ENCODE measurements at places on chromosomes 2 and 18.
A peak's percentile ranks its signal among the peaks of the same experiment; 100 is the strongest.

DNA sequence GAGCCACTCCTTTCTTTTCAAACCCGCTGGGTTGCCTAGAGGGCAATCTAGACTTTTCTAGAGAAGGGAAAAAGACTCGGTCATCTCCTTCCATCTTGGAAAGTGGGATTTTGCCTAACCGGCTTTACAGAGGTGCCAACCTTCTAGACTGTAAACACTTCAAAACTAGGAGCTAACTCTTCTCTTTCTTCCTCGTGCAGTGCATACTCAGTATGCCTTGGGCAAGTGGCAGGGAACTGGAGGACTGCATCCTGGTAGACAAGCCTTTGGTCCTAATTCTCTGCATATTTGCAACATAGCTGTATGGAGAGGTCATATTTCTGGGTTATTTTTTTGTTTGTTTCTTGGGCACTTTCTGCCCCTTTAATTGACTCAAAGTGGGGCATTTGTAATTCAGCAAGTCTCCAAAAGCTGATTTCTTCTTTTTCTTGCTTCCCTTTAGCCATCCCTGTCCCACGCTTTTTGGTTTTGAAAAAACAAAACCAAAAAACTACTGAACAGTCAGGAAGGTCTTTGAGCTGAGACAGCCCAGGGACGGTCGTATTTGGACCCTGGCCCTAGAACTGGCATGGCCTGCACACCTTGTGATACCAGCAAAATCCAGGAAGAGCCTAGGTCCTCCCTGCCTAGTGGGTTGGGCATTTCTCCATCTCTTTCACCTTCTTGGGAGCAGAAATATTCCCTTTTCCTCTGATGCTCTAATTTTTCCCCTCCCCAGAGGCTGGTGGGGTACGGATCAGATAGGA, 5.8 kb upstream of the GATA6 start:
- DNase-seq = no peak

DNA sequence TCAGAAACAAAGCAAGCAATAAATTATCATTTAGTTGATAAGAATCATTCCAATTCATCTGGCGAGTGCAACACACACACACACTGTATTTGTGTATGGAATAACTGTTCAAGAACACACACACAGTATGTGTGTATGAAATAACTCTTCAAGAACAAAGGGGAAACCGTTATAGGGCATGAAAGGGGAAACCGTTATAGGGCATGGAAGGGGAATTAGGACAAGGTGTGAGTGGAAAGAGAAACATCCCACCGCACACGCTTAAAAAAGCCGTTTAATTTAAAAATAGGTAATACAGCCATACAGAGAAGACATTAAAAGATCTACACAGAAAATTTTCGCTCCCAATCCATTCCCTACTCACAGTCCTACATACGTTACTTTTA, 607 bp upstream of the TSN start:
- no peak for DNase-seq

- no peak for DNase-seq
These were observed 93.3 kb upstream of the PAPOLG start for GRCh38 chr2:60662781-60663180.

DNA sequence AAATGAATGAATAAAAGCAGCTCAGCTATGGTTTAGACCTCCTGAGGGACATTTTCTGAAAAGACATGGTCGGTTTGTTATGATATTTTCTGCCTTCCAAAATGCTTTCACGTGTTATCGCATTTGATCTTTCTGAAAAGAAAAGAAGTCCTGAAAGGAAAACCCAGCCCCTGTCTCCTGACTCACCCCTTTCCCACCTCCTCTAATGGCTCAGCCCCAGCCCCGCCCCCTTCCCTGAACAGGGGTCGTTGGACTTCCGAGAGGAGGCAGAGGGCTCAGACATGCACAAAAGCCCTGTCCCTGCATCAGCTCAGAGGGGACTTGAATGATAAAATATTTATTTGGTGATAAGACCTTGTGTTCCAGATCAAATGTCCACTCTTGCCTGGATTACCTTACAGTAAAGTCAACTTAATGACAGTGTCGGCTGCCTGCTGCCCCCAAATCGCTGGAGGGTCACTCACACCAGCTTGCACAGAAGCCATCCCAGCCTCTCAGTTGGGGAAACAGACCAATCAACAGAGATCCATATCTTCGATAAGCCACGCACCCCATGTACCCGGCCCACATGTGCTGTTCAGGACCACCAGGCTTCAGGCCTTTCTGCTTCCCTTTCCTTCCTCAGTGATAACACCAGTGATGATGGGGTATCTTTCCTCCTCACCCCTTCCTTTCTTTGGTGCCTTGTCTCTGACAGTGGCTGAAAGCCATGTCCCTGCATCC, 69.6 kb downstream of the CLHC1 start:
- DNase-seq = no peak

GRCh38 chr18:79259218-79259617, 136.5 kb upstream of the NFATC1 start:
- no peak for DNase-seq

- peak; percentile 66 for DNase-seq
These were observed 6.5 kb downstream of the PTMA start for GRCh38 chr2:231714639-231715498.

- DNase-seq = peak; percentile 78
These were observed 12.2 kb upstream of the KIF1A start for GRCh38 chr2:240832205-240832727.

DNA sequence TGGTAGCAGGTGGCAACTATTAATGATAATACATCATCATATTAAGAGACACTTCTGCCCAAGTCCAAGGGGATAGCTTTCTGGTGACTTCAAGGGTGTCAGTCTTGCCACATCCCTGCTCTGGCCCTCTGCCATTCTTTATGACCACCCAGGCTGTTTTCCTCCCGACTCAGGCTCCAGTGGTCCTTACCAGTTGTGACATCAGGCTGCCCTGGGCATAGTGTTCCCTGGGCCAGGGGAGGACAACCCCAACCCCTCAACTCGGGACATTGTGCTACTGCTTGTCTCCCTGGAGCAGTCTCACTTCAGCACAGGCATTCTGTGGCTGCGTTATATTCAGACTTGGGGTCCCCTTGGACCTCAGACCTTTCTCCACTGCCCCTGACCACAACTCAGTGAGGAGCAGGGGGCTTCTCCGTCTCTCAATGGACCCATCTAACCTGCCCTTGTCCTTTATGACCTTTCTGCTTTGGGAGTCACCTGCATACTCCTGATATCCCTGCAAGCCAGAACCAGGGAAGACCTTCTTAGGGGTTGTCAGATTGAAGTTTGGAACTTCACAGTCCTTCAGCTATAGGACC, 12.8 kb downstream of the DNAJB2 start:
- DNase-seq = no peak

- DNase-seq = peak; percentile 40
These were observed 96.0 kb downstream of the MTCL1 start for GRCh38 chr18:8801263-8801901.

DNA sequence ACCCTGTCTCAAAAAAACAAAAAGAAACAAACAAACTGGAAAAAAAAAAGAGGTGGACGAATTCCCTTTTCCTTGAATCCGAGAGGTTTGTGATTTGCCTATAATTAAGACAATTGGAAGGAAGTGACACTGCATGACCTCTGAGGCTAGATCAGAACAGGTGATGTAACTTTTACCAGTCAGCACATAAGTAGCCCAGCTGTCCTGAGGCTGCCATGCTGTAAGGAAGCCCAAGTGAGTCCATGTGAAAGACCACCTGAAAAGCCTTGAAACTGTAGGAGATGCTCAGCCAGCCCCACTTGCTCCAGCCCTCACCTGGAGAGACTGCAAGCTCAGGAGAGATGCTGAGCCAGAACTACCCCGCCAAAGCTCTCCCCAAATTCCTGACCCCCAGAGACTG, 166.8 kb downstream of the TGIF1 start:
- DNase-seq = no peak

- DNase-seq = no peak
These were observed 32.4 kb upstream of the ACTR3 start for GRCh38 chr2:113857464-113857863.

- no peak for DNase-seq
These were observed 99.1 kb downstream of the EN1 start for GRCh38 chr2:118748245-118748885.

- no peak for DNase-seq
These were observed 38.1 kb upstream of the EML6 start for GRCh38 chr2:54685263-54685775.

DNA sequence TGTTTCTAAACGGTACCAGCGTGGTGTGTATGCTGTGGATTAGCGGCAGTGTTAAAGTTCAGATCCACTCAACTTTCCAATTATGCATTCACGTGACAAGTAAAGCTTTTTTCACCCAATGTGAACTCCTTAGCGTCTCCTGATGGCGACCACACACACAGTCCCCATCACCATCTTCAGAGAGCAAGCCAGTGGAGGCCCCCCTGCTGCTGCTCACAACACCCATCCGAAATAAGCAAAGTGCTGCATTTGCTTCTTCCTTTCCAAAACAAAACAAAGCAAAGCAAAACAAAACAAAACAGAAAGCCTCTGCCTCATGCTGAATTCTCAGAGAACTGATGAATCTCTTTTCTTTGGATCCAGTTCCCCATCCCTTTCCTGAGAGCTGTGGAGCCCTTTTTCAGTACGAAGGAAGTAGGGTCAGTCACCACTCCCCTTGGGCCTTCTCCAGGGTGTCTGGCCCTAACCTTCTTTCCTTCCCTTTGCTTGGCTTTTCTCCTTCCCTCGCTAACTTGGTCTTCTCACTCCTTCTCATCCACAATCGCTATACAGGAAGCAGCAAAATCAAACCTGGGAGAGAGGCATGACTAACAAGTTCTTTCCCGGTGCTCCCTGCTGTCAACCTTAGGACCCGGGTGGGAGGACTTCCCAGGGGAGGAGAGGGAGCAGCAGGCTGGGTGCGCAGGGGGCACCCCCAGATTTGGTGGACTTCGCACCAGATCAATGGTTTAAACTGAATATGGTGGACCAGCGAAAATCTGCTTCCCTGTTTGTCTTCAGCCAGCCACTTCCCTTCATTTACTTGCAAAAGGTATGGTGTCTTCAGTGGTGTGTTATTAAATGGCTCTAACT, 56.0 kb downstream of the NRP2 start:
- no peak for DNase-seq

- no peak for DNase-seq
These were observed 103.9 kb downstream of the SH3RF3 start for GRCh38 chr2:109232909-109233308.

DNA sequence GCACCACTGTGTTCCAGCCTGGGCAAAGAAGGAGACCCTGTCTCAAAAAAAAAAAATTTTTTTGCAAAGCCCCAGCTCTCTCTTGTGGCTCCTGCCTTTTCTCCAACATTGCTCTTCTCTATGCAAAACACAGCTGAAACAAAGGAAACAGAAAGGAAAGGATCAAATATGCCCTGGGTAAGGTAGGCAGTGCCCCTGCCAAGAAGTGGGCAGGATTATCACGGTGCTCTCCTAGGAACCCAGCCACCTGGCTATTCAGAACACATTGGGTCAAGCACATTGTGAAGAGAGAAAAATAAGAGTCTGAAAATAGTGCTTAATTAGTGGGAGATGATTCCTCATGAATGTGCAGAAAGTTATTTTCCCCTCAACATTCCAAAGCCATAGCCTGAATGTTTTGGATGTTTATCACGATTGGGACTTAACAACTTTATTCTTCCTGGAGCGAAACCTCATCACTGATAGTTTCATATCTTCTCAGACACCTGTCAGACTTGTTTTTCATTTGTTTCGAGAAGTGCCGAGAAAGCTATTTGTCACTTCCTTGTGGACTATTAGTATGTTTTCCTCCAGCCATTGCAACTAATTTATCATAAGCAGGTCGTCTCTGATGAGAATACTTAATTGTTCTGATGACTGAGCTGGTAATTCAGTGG, 42.7 kb upstream of the RPL31 start:
- DNase-seq = no peak

GRCh38 chr2:235212501-235213158, 260.8 kb downstream of the SH3BP4 start:
- DNase-seq = no peak

GRCh38 chr2:106646605-106647004, 159.4 kb downstream of the CD8B2 start:
- no peak for DNase-seq

GRCh38 chr2:64918220-64918886, 70.8 kb upstream of the SLC1A4 start:
- no peak for DNase-seq

GRCh38 chr2:8525582-8526402, 156.1 kb upstream of the ID2 start:
- peak; percentile 48 for DNase-seq

DNA sequence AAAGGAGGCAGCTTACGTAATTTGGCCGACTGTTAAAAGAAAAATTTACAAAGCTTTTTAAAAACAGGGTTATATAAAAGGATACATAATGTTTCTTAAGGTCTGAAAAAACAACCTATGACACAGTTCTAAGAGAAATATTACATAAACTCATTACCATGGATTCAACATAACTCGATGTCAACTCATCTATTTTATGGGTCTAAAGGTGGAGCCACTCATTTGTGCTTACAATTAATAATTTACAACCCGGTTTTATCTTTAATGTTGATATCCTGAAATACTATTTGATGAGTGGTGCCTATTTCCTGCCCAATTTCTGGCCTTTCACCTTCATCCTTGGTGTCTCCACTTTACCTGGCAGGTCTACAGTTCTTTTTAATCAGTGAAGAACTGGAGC, 15.1 kb downstream of the USP40 start:
- DNase-seq = no peak

- DNase-seq = peak; percentile 10
These were observed 178.1 kb upstream of the CYP26B1 start for GRCh38 chr2:72325592-72326422.

GRCh38 chr2:135952891-135953290, 32.5 kb downstream of the DARS1 start:
- no peak for DNase-seq

GRCh38 chr18:36650906-36651305, 177.9 kb downstream of the TPGS2 start:
- no peak for DNase-seq

DNA sequence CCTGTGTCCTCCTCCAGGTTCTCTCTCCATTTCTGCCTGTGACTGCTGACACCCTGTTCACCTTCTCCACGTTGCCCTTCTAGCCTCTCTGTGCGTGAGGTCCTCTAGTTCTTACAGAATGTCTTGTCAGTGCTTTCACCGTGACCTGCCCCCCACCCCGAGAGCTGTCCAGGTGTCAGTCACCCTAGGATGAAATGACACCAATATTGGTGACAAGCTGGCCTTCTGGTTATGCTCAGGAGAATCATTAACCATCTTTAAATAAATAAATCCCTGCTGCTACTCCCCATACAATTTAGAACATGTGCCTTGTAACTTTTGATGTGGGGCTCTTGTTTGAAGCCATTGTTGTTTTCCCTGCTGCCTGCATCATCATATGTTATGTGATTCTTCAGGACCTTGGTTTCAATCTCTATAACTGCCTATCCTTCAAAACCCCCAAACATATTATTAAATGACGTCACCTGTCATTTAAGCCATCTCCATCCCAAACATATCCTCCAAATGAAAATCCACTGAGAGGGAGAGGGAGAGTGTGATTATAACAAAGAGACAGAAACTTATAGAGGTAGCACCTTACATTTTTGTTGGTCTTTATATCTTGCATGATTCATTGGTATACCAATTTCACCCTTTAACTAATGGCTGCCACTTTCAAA, 496.3 kb downstream of the PARD3B start:
- DNase-seq = no peak

GRCh38 chr2:143974262-143974661, 545.7 kb downstream of the ZEB2 start:
- DNase-seq = no peak

- no peak for DNase-seq
These were observed 65.0 kb downstream of the HNMT start for GRCh38 chr2:138029276-138029675.

- no peak for DNase-seq
These were observed 44.7 kb upstream of the TNP1 start for GRCh38 chr2:216904554-216904953.

- no peak for DNase-seq
These were observed 82.9 kb upstream of the CDKL4 start for GRCh38 chr2:39326644-39327043.

- no peak for DNase-seq
These were observed 14.0 kb downstream of the REEP1 start for GRCh38 chr2:86323273-86324021.

Data from HTR-8/SVneo (cell line).